ENCODE measurements at places on chromosomes 11 and 22.

- peaks cover 49% of the 10 kb centered on the region for H3K36me3 ChIP-seq
- no peak overlapping the region for H3K4me3 ChIP-seq
- peaks cover 55% of the 10 kb centered on the region for H3K4me1 ChIP-seq
Measured at GRCh38 chr22:38712486-38713207, 6.9 kb downstream of the GTPBP1 start.

DNA sequence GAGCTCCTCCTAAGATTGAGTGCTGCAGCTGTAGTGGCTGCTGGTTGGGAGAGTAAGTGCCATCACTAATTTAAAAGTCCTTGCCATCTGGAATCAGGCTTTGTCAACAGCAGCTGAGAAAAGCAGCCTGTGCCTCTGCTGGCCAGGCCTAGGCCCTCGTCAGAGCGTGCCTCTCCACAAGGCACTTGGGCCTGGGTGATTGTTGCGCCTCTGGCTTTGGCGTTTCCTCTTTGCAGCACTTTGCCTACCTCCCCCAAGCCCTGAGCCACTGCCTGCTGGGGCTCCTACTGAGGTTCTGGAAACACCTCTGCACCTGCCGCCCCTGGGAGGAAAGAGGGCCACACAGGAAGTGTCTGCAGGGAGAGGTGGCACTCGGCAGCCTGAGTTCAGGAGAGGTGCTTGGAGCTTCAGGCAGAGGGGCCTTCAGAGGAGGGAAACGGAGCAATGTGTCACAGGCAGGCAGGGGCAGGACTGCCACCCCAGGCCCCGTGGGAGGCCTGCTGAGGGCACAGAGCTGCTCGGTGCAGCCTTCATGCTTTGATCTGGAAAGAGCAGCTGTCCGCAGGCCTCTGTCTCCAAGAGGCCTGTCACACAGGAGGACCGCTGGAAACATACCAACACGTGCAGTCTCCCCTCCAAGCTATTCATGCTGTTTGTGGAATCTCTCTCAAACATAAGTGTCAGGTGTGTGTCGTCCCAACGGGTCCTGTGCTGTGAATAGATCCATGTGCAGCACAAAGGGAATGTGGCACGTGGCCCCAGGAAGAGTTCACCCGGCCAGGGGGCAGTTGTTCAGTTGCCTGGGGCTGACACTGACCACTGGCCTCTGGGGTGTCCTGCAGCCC is 61.5 kb upstream of the EMID1 start:
- H3K27ac ChIP-seq = no peak overlapping the region
- H3K4me1 ChIP-seq = no peaks in the 10 kb centered on the region
- peaks cover 3% of the 10 kb centered on the region for H3K36me3 ChIP-seq

- no peak for DNase-seq
- peaks cover 96% of the 10 kb centered on the region for H3K36me3 ChIP-seq
- peaks cover 38% of the 10 kb centered on the region for H3K4me1 ChIP-seq
- H3K4me3 ChIP-seq = no peak overlapping the region
- no peaks in the 10 kb centered on the region for H3K27me3 ChIP-seq
- peak overlapping the region; percentile 49 for H3K27ac ChIP-seq
Measured at GRCh38 chr11:35218956-35219355, 80.0 kb downstream of the CD44 start.

DNA sequence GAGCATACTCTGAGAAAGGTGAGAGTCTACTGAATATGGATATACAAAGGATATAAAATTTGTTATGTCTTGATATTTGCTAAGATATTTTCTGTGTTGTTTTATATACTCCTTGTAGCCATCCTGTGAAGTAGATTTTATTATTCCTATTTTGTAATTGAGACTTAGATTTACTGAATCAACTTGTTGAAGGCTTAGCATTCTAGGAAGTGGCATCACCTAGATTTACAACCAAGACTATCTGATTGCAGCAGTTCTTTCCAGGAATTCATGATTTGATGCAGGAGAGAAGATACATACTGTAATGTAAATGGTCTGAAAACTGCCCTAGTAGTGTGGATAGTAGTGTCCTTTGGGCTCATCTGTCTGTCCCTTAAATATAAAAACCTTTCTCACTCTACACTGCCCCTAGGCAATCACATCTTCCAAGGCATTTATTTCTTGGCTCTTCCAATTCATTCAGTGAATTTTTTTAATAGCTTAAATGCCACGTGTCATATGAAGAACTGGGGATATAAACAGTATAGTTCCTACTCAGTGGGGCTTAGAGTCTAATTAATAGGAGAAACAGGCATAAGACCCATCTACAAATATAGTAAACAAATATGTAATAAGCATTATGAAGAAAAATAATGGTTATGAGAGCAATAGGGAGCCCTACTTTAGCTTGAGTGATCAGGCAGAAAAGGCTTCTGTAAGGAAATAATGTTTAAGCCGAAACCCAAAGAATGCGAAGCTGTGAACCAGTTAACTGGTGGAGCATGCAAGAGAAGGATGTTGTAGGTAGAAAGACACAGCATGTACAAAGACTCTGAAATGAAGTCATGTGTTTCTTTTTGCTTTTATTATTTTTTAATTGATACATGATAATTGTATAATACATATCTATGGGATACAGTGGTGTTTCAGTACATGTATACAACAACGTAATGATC is 13.6 kb downstream of the IPO7 start:
- peaks cover 17% of the 10 kb centered on the region for H3K36me3 ChIP-seq
- no peak overlapping the region for H3K4me3 ChIP-seq
- DNase-seq = no peak
- peak overlapping the region; percentile 60 for H3K27ac ChIP-seq
- peaks cover 26% of the 10 kb centered on the region for H3K4me1 ChIP-seq
- H3K27me3 ChIP-seq = no peaks in the 10 kb centered on the region

DNA sequence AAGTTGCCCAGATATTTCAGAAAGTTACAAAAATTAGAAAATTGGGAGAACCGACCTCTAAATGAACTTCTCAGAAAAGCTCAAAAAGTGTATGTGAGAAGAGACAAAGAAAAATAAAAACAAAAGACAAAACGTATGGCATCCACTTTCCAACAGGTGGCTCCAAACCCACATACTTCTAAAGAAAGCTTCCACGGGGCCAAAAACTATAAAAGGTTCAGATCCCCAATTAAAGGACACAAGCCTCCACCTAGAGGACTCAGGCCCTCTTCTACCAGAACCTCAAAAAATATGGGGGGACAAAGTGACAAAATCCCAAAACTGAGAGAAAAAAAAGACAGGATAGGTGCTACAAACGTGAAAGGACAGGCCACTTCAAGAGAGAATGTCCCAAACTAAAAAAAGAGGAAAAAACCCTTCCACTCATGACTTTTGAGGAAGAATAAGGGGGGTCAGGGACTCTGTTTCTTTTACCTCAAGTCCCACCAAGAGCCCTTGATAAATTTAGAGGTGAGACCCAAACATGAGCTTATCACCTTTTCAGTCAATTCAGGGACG is 8.8 kb downstream of the SCGB2A1 start:
- no peaks in the 10 kb centered on the region for H3K4me1 ChIP-seq
- no peak overlapping the region for H3K4me3 ChIP-seq
- H3K36me3 ChIP-seq = no peaks in the 10 kb centered on the region
- no peak for DNase-seq

GRCh38 chr11:44834846-44835245 is 108.1 kb downstream of the TSPAN18 start:
- no peak overlapping the region for H3K4me3 ChIP-seq
- peaks cover 7% of the 10 kb centered on the region for H3K4me1 ChIP-seq
- no peaks in the 10 kb centered on the region for H3K36me3 ChIP-seq
- H3K27me3 ChIP-seq = peaks cover 6% of the 10 kb centered on the region

- H3K4me3 ChIP-seq = no peak overlapping the region
- H3K36me3 ChIP-seq = peaks cover 13% of the 10 kb centered on the region
- no peak for DNase-seq
Measured at GRCh38 chr11:130121445-130121978, 38.1 kb upstream of the ST14 start.

- peaks cover 99% of the 10 kb centered on the region for H3K36me3 ChIP-seq
- no peak overlapping the region for H3K4me3 ChIP-seq
- H3K27me3 ChIP-seq = no peaks in the 10 kb centered on the region
- DNase-seq = no peak
Measured at GRCh38 chr11:34084637-34085036, 20.8 kb upstream of the NAT10 start.

DNA sequence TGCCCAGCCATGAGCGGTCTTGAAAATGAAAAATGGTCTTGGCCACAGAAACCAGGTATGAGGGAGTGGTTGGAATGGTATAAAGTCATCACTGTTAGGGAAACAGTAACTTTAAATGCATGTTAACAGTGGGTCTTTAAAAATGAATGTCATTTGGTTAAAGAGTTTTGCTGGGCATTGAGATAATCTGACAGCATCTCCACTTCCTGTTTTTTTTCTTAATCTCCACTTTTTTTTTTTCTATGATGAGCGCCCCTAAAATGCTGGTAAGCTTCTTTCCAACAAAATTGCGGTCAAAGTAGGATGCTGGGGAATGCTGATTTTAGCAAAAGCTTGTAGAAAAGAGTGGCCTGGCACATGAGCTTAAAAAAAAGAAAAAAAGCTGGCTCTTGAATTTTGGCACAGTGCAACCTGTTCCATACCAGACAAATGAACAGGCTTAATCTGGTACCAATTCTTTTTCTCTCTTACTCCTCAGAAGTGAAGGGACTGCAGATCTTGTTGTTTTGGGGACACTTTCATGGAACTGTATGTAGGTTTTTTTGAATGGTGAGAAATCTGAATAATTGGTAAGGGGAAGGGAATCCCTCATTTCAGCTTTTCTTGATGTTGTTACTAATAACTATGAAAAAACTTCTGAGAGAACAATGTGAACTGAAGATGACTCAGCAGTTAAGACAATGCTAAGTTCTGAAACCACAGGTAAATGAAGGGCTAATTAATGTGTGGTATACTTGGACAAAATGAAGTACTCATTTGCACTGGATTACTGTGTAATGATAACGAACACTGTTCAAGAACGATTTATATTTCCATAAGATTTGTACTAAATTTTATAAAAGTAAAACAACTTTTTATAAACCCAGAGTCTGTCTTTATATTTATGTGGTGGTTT is 3.1 kb upstream of the ARHGEF12 start:
- H3K27me3 ChIP-seq = peaks cover 57% of the 10 kb centered on the region
- H3K4me1 ChIP-seq = peaks cover 18% of the 10 kb centered on the region
- H3K4me3 ChIP-seq = no peak overlapping the region
- H3K36me3 ChIP-seq = peaks cover 11% of the 10 kb centered on the region

GRCh38 chr11:77966338-77966737 is 28.1 kb downstream of the INTS4 start:
- H3K27me3 ChIP-seq = no peaks in the 10 kb centered on the region
- no peak for DNase-seq
- H3K4me1 ChIP-seq = peaks cover 8% of the 10 kb centered on the region
- no peak overlapping the region for H3K27ac ChIP-seq
- peaks cover 19% of the 10 kb centered on the region for H3K36me3 ChIP-seq

GRCh38 chr22:36761553-36762240 is 14.2 kb downstream of the IFT27 start:
- H3K4me3 ChIP-seq = no peak overlapping the region
- H3K27me3 ChIP-seq = no peaks in the 10 kb centered on the region
- H3K36me3 ChIP-seq = peaks cover 1% of the 10 kb centered on the region
- peaks cover 8% of the 10 kb centered on the region for H3K4me1 ChIP-seq
- no peak overlapping the region for H3K27ac ChIP-seq
- DNase-seq = no peak

DNA sequence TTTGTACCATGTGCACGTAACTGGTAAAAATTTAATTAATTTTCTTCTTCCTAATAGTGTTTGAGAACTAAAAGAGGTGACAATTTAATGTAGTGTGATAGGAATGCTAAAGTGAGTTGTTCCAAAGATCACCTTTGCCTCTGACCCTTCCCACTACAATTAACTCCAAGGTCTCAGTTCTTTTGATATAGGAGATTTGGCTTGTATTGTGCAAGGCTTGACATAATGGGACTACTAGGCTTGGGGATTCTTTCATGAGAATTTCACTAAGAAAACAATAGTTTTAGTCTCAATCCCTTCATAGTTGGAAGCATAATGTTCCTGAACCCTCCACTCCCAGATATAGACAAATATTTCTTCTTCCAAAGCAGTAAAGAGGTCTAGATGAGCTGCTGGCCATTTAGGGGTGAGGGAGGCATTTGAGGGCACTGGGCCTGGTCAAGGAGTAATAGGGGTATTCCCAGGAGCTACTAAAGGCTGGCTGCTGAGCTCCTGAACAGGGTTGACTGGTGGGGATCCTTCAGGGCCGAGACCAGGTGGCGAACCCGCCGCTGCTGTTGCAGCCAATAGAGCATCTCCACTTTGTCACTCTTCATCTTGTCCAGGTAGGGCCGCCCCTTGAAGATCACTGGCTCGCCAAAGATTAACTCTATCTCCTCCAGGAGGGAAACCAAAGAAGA is 2.7 kb downstream of the CCDC87 start:
- H3K27ac ChIP-seq = peak overlapping the region; percentile 44
- peaks cover 19% of the 10 kb centered on the region for H3K36me3 ChIP-seq
- no peak overlapping the region for H3K4me3 ChIP-seq
- H3K27me3 ChIP-seq = no peaks in the 10 kb centered on the region
- H3K4me1 ChIP-seq = peaks cover 11% of the 10 kb centered on the region

DNA sequence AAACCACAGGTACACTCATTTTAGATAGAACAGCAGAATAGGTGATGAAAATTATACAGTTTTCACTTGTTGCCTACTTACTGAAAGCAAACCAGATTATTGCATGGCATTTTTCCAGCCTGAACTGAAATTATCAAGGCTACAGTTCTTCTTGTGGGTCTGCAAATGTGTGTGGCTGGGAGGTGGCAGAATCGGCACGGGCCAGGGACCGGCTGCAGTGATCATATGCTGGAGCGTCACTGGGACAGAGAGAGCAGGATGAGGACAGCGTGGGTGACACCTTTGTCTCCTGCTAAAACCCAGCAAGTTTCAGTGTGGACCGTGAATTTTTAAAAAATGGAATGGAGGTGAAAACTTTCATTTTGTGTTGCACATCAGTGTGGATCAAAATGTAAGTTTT is 59.3 kb upstream of the PITPNB start:
- no peak for DNase-seq
- no peaks in the 10 kb centered on the region for H3K27me3 ChIP-seq

GRCh38 chr11:65639623-65640482 is 2.0 kb downstream of the SIPA1 start:
- peak overlapping the region; percentile 90 for H3K4me3 ChIP-seq
- H3K27me3 ChIP-seq = no peaks in the 10 kb centered on the region
- peak overlapping the region; percentile 94 for H3K27ac ChIP-seq
- peak; percentile 88 for DNase-seq

- H3K27me3 ChIP-seq = peaks cover 43% of the 10 kb centered on the region
- no peak overlapping the region for H3K27ac ChIP-seq
- DNase-seq = no peak
- no peaks in the 10 kb centered on the region for H3K36me3 ChIP-seq
Measured at GRCh38 chr22:22369964-22370270, 125.3 kb downstream of the VPREB1 start.

GRCh38 chr11:113177671-113178070 is 136.7 kb upstream of the TTC12 start:
- H3K36me3 ChIP-seq = no peaks in the 10 kb centered on the region
- no peak for DNase-seq
- no peak overlapping the region for H3K4me3 ChIP-seq
- no peaks in the 10 kb centered on the region for H3K4me1 ChIP-seq

DNA sequence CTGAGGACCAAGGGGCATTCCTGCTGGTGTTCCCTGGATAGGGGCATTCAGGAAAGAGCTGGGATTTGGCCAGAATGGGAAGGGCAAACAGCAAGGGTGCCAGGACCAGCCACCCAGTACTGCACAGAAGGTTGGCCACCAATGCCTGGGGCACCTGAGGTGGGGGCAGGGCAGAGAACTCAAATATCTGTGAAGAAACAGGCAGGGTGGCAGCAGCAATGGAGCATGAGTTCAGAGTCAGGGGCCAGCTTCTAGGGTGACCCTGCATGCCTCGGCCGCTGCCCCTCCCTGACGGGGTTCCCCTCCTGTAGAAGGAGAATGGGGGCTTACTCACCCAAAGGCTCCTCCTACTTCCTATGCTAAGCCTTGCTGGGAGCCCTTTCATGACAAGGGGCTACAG is 79.3 kb upstream of the SHANK2 start:
- H3K4me1 ChIP-seq = no peaks in the 10 kb centered on the region
- DNase-seq = no peak
- no peak overlapping the region for H3K4me3 ChIP-seq
- H3K27me3 ChIP-seq = peaks cover 6% of the 10 kb centered on the region

GRCh38 chr22:42177891-42178336 is 47.3 kb upstream of the CYP2D6 start:
- peaks cover 56% of the 10 kb centered on the region for H3K4me1 ChIP-seq
- peaks cover 29% of the 10 kb centered on the region for H3K36me3 ChIP-seq

All from effector memory CD8-positive, alpha-beta T cell (primary cell).